ENCODE measurements at places on chromosomes 7 and 10. TPM values are rescaled to one million over a fixed set of nuclear protein-coding genes. Genes with fewer than 3 reads are reported as not detected.

The COL28A1 gene
- polyA plus RNA-seq: 0.73 TPM

The LRIT1 gene
- polyA plus RNA-seq: not detected

The CYP2C18 gene
- not detected for polyA plus RNA-seq

The LRRC17 gene
- 71.1 TPM for polyA plus RNA-seq

The TET1 gene
- 9.1 TPM for polyA plus RNA-seq

The NFKB2 gene
- 18.0 TPM for polyA plus RNA-seq

The DGKI gene
- polyA plus RNA-seq: 0.59 TPM

Measured in muscle of leg (tissue), 16 donors.